ENCODE measurements at places on chromosomes 13 and 19.

GRCh38 chr13:65789815-65790214, 1440.3 kb downstream of the PCDH9 start:
- no peak for DNase-seq

DNA sequence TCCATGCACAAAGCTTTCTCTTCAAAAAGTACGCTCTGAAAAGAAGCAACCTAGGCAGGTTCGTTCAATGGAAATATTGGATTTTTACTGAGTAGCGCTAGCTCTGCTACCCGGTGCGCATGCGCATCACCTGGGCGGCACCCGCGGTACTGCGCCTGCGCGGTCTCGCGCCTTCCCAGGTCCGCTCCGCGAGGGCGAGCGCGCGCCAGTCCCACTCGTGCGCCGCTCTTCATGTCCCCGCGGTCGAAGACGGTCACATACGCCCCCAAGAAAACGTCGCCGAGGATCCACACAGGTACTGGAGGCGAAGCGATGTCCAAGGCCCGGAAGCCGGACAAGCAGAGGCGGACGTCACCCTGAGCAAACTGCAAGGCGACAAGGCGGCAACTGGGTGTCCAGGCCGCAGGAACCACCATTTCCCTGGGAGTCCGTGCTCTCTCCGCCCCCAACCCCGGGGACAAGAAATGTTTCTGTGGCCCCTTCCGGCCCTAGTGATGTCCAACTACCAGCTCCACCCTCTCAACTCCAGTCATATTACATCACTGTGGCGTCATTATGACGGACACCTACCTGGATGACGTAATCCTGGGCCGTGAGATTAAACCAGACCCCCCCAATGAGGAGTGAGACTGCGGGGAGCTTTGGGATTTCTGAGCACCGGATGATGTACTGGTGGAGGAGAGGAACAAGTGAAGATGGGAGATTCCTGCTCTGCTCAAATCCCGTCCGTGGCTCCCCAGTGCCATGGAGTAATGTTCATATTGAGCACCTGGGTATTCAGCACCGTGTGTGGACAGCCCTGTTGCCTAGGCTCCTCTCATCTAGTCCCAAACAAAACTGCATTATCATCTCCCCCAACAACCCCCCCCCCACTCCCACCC, 4.8 kb upstream of the KCNC3 start:
- DNase-seq = no peak

DNA sequence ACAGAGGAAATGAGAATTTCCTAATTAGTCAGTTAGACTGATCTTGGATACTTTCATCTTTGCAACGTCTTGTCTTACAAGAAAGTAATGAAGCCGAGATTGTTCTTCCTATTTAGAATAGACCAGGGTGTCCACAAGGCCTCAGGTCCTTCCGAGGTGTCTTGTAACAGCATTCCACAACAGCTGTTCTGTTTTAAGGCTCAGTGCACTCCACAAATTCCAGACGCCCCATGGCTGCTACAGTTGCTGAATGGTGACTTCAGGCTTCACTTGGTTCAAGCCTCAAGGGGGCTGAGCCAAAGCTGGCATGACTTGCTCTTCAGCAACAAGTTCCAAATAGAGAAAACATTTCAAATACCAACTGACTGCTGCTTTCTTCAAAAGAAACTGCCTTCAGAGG, 143.4 kb downstream of the SHISA2 start:
- no peak for DNase-seq

- DNase-seq = no peak
Measured at GRCh38 chr19:8251025-8251472, 41.9 kb downstream of the CERS4 start.

- DNase-seq = no peak
Measured at GRCh38 chr19:28966737-28967399, 246.1 kb downstream of the UQCRFS1 start.

DNA sequence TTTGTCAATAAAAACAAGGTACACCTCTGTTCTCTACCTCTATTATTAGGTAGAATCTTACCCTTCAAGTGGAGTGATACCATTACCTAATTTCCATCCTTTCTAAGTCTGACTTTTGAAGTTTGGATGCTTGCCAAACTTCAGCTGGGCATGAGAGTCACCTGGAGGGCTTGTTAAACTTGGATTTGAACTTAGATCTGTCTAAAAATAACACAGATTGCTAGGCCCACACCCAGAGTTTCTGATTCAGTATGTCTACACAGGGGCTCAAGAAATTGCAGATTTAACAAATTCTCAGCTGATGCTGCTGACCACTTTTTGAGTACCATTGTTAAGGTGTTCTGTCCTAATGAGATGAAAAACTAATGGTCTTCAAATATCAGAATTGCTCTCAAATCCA, 512.2 kb downstream of the LMO7 start:
- DNase-seq = no peak

GRCh38 chr13:71017607-71018006, 849.4 kb downstream of the DACH1 start:
- no peak for DNase-seq

- DNase-seq = no peak
Measured at GRCh38 chr19:5073153-5073844, 104.4 kb downstream of the KDM4B start.

DNA sequence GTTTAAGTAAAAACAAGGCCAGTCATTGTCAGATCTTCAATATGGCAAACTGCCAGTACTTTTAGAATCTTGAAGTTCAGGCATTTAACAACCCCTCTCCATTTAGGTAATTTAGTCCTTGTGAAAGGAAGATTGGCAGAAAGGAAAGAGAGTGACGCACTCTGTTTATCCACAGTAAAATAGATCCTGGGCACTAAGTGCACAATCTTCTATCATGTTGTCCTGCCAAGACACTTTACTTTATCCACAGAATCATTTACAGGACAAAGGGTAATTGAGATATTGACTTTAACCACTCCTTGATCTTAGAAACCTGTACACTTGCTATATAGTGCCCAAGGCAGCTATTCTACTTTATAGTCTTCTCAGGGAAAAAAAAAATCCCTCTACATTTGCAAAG, 786.4 kb upstream of the SLITRK1 start:
- DNase-seq = no peak

- no peak for DNase-seq
Measured at GRCh38 chr13:60562096-60562780, 165.2 kb downstream of the TDRD3 start.

- DNase-seq = no peak
Measured at GRCh38 chr19:539429-540030, 4.3 kb upstream of the GZMM start.

DNA sequence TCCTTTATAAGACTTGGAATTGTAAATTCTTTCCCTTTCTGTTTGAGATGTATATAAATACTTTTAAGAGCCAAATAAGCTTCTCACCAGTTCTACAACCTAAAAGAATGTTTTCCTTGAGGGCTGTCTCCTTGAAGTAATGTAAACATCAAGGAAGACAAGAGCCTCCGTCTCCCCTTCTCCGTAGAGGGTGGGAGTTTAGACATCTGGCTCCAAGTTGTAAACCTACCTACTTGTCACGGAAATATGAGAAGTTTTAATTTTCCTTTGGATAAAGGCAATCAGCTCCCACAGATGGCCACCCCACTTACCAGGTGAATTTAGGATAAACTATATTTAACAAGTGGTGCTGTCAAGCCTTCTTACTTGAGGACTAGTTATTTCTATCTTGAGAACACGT, 237.9 kb downstream of the NALCN start:
- DNase-seq = no peak

DNA sequence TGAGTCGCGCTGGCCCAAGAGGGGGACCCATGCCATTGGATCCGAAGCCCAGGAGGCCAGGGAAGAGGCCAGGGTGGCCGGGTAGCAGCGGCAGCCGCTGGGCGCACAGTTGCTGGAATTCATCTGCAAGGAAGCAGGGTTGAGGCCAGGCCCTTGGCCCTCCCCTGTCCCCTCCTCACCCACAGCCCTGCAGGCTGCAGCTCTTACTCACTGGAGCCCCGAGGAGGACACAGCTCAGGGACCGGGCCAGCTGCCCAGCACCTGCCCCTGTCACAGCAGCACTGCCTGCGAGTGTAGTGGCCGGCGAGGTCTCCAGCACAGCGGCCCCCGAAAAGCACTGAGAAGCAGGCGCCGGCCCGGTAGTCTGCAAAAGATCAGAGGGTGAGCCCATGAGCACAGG, 11.2 kb downstream of the FBN3 start:
- no peak for DNase-seq

DNA sequence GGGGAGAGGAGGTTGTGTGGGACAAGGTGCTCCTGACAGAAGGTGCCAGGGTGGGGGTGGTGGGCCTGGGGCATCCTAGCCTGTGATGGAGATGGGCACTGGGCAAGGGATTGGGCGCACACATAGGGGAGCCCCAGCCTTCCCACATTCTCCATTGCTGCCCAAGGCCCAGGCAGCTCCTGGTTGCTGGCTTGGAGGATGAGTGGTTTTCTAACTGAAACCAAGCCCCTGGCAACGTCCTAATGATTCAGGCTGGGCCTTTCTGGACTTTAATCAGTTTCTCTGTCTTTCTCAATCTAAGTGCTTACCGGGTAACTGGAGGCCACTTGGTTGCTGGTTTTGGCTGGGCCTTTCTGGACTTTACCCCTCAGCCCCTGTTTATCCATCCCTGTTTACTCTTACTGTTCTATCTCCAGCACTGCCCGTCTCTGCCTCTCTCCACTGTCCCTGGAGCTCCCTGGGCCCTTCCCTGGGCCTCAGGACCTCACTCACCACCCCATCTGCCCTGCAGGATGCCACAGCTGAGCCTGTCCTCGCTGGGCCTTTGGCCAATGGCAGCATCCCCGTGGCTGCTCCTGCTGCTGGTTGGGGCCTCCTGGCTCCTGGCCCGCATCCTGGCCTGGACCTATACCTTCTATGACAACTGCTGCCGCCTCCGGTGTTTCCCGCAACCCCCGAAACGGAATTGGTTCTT, 354 bp downstream of the CYP4F3 start:
- DNase-seq = no peak

DNA sequence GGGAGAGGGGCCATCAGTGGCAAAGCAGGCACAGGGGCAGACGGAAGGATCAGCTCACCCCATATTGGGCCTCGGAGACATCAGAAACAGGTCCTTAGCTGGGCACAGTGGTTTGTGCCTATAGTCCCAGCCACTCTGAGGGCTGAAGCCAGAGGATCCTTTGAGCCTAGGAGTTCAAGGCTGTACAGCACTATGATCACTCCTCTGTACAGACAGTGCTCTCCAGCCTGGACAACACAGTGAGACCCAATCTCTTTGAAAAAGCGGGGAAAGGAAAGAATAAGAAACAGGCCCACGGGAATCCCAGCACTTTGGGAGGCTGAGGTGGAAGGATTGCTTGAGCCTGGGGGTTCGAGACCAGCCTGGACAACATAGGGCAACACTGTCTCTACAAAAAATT, 6.0 kb downstream of the SERTAD1 start:
- DNase-seq = no peak

- DNase-seq = no peak
Measured at GRCh38 chr19:20313894-20314293, 146.9 kb downstream of the ZNF486 start.

DNA sequence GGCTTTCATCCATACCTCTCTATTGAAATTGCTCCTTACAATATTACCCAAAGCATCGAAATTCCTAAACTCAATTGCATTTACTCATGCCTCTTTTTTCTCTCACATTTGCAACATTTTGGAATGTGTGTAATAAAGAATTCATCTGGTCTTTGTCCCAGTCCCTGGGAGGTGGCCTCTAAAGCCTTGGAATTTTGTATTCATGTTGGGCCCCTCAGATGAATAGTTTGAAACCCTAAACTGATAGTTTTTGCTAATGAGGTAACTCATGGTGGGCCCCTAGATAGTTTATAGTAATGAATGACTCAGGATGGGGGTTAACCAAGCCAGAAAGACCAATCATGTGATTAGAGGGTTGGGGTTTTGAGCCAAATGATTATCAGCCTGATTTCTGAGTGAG, 490.4 kb downstream of the DIAPH3 start:
- DNase-seq = no peak

Data from AG09319 (cell line).